Sigmoid colon (tissue), 7 donors: ENCODE measurements at places on chromosomes 3 and 15.

DNA sequence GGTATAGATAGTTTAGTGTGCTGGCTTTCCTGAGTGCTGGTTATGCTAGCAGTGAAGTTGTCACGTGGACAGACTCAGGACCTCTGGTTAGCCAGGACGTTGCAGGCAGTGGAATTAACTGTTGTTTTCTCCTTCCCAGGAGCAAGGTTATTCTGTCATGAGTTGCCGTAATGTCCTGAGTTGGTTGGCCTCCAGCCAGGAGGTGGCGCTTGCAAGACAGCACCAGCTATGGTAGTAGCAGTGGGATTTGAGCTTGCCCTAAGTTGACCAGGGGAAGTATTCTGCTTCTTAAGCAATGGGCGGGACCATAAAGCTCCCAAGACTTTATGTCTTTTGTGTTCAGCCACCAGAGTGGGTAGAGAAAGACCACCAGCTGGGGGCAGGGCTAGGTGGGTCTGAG, 240.7 kb upstream of the DNAJC19 start:
- H3K4me3 ChIP-seq = no peak overlapping the region
- no peaks in the 10 kb centered on the region for H3K4me1 ChIP-seq
- no peak for DNase-seq

DNA sequence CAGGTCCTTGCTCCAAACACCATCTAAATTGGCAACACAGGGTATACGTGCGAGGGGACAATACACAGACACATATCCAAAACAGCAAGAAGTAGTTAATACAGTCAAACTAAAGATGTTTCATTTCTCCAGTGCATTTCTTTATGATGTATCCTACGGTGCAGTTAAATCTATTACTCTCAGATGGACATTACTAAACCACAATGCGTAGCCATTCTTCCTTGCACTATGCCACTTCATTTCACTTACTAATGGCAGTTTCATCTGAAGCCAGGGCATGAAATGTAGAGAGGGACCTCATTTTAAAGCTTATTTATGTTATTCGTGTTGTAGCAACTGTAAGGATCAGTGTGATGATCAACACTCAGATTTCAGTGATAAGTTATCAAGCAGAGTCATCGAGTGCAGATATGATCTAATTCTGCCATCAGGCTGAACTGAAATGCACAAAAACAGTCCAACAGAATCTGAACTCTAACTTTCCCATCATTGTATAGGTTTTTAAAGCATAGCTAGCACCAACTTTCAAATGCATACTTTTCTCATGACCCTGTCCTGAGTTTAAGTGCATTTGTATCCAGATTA, 14.5 kb downstream of the TNIK start:
- H3K36me3 ChIP-seq = no peaks in the 10 kb centered on the region
- peaks cover 21% of the 10 kb centered on the region for H3K4me1 ChIP-seq
- H3K4me3 ChIP-seq = no peak overlapping the region
- no peak for DNase-seq
- no peaks in the 10 kb centered on the region for H3K27me3 ChIP-seq

GRCh38 chr3:73706771-73707170, 82.0 kb upstream of the PDZRN3 start:
- H3K4me3 ChIP-seq = no peak overlapping the region
- H3K27ac ChIP-seq = no peak overlapping the region
- no peaks in the 10 kb centered on the region for H3K27me3 ChIP-seq
- H3K36me3 ChIP-seq = no peaks in the 10 kb centered on the region
- DNase-seq = no peak
- H3K4me1 ChIP-seq = no peaks in the 10 kb centered on the region

DNA sequence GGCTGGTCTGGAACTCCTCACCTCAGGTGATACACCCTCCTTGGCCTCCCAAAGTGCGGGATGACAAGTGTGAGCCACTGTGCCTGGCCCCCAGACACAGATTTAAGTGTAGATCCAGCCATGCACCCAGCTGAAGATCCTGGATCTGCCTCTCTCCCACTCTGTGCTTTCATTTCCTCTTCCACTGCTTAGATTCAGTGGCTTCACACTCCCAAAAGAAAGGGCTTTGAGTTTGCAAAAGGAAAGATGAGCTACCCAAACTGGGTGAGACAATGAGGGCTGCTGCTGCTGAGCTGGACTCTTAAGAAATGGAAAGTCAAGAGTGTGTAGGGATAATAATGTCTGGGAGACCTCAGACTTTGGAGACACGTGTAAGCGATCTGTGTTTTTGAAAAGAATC, 45.5 kb downstream of the ISG20 start:
- no peaks in the 10 kb centered on the region for H3K36me3 ChIP-seq
- DNase-seq = no peak
- H3K27ac ChIP-seq = no peak overlapping the region
- no peaks in the 10 kb centered on the region for H3K27me3 ChIP-seq
